ENCODE measurements at places on chromosomes 1 and 21.

GRCh38 chr1:211338224-211338620, 11.6 kb downstream of the TRAF5 start:
- no peak for DNase-seq

DNA sequence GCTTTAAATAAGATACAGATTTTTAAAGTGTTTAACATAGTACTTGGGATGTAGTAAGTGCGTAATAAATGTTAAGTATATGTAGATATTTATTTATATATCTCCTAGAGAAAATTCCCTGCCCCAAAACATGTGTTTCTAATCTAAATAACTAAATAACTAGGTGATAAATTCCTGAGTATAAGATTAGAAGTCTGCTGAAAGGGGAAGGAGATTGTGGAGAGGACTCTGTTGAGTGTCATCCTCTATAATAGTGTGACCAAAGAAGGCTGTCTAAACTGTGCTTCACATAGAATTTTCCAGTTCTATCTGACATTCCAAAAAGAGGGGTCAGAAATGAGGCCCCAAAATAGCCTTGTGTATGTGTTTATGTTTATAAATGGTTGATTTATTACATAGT, 590.5 kb upstream of the ADAMTS5 start:
- DNase-seq, result no peak

- DNase-seq, result peak; percentile 72
Observed at GRCh38 chr1:210143465-210144062, 89.0 kb upstream of the SERTAD4 start.

DNA sequence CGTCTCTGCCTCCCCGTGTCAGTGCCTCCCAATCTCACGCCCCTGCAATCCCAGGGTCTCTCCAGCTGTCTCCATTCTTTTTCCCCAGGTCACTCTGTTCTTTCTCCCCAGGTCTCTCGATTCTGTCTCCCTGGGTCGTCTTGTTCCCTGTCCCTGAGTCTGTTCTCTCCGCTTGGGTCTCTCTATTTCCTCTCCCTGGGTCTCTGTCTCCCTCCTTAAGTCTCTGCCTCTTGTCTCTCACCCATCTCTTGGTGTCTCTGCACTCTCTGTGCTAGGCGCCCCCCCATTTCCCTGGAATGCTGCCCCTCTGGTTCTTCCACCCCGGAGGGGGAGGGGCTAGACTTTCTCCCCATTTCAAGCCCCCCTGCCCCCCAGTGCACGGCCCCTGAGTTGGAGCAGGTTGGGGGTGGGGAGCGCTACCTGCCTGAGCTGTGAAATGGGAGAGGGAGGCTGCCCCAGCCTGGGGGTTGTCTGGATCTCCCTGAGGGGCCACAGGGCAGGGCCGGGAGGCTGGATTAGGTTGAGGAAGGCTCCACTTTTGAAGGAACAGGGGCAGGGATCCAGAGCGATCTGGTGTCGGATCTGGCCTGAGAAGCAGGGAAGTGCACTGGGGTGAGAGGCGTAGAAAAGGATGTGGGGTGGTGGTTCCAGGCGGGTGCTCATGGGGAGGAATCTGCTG, 1.4 kb downstream of the PTPRF start:
- no peak for DNase-seq

- DNase-seq, result no peak
Observed at GRCh38 chr1:22376976-22377375, 74.7 kb upstream of the ZBTB40 start.

- no peak for DNase-seq
Observed at GRCh38 chr1:228385232-228385631, 21.4 kb downstream of the TRIM11 start.

DNA sequence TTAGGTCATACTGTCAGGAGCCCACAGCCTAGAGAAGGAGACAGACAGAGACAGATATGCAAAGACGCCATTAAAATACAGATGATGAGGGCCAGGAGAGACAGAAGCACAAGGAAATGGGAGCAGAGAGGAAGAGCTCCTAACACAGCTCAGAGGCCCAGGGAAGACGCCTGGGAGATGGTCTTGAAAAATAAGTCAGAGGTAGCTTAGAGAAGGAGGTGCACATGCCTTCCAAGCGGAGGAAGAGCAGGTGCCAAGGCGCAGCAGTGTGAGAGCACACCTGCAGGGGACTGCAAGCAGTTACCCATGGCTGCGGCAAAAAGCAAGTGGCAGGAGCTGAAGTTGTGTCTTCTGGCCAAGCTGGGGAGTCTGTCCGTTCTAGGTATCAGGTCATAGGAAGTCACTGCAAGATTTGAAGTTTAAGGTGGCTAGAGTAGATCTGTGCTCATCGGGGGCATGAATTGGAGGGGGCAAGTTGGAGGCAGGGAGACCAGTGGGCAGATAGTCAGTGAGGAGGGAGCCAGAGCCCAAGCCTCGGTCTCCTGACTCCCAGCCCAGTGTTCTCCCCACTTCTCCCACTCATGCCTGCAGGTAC, 1.3 kb upstream of the TRABD2B start:
- no peak for DNase-seq

DNA sequence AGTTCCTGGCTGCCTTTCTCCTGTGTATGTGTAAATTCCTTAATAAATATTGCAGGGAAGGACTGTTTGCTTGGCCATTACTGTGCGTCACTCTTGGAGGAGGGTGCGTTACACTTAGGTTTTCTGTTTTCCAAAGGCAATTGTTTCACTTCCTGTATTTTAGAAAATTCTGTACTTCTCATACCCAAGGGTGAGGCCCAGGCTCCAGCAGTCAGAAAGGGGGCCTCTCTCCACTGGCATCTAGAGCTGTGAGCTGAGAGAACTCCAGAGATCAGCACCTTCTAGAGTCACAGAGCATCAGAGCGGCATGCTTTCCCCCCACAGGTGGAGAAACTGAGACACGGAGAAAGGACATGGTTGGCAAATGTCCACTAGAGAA, 27.0 kb upstream of the ZFP69B start:
- no peak for DNase-seq

- peak; percentile 41 for DNase-seq
Observed at GRCh38 chr1:153771841-153772593, 3.2 kb upstream of the SLC27A3 start.

Measured in stimulated activated naive CD8-positive, alpha-beta T cell treated with anti-CD3 and anti-CD28 coated beads, Interleukin-15, Interleukin-2, amounts not matched to agents 100 U/mL and 50 U/mL, for 24 hours (primary cell).